ENCODE measurements at places on chromosomes 12 and 14. TPM values are rescaled to one million over a fixed set of nuclear protein-coding genes. Genes with fewer than 3 reads are reported as not detected.

Gene SALL2
- polyA plus RNA-seq: 10.2 TPM

Gene EFCAB11
- 14.2 TPM for polyA plus RNA-seq

Gene AQP6
- polyA plus RNA-seq: 0.49 TPM

Gene PITPNM2
- 7.8 TPM for polyA plus RNA-seq

Gene KLRC4
- polyA plus RNA-seq: 0.87 TPM

Gene AQP5
- 0.64 TPM for polyA plus RNA-seq

Gene HCFC2
- 12.2 TPM for polyA plus RNA-seq

Gene SP7
- polyA plus RNA-seq: 0.01 TPM

Gene LRRC10
- not detected for polyA plus RNA-seq

Gene SUSD6
- 40.4 TPM for polyA plus RNA-seq
